ENCODE measurements at places on chromosomes 6 and 20.

- DNase-seq, result no peak
These were observed 58.3 kb upstream of the CARMIL1 start for GRCh38 chr6:25220857-25221256.

GRCh38 chr6:163645560-163645959 lies 231.0 kb downstream of the QKI start:
- DNase-seq, result no peak

DNA sequence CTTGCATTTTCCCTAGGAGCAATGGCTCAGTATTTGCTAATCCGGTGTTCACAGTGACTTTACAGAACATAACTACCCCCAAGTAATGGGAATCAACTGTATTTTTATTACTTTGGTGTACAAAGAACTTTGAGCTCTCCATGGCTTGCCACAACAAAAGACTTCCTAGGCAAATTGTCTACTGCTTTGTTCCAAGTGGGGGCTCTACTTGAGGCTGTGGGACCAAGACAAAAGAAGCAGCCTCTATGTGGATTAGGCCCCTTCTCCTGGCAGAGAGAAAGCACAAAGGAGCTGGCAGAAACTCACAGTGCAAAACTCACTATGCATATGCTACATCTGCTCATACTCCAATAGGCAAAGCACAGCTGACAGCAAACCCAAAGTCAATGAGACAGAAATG lies 853 bp downstream of the WFDC8 start:
- no peak for DNase-seq

- DNase-seq, result peak; percentile 64
These were observed 69.8 kb downstream of the MYB start for GRCh38 chr6:135250751-135251497.

DNA sequence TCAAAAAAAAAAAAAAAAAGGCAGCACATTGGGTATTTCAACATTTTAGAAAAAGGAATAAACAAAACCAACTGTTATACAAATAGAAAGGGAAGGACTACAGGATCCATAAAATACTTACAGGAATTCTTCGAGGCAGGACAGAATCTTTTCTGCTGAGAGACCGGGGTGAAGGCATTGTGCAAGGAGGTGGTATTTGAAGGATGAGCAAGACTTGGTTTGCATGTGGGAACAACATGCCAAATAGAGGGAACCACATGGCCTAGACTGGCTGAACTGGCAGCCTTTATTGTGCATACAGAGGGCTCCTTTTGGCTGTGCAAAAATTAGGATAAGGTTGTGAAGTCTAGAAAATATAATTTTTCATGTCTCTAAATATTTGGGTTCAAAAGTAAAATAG lies 62.9 kb downstream of the SCAND1 start:
- no peak for DNase-seq

GRCh38 chr6:51934098-51934497 lies 153.3 kb downstream of the PKHD1 start:
- peak; percentile 28 for DNase-seq

- DNase-seq, result no peak
These were observed 189.6 kb upstream of the MAN1A1 start for GRCh38 chr6:119539066-119539746.

- DNase-seq, result no peak
These were observed 37.8 kb downstream of the ZC2HC1B start for GRCh38 chr6:143901885-143902750.

DNA sequence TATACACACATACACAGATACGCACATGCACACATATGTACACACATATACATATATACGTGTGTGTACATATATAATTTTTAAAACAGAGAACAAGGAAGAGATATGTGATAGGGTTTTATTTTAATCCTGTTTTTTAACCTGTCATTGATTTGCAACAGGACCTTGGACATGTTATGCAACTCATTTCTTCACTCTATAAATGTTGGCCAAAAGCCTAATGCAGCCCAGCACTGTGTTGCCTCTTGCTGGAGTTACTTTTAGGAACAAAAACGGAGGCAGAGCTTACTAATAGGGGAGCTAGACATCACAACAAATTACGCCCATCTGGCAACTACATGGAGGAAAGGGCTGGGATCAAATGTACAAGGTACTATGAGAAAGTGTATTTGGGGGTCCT lies 179.9 kb upstream of the TAB2 start:
- DNase-seq, result no peak

- DNase-seq, result peak; percentile 80
These were observed 31.6 kb downstream of the CD83 start for GRCh38 chr6:14149053-14149738.

DNA sequence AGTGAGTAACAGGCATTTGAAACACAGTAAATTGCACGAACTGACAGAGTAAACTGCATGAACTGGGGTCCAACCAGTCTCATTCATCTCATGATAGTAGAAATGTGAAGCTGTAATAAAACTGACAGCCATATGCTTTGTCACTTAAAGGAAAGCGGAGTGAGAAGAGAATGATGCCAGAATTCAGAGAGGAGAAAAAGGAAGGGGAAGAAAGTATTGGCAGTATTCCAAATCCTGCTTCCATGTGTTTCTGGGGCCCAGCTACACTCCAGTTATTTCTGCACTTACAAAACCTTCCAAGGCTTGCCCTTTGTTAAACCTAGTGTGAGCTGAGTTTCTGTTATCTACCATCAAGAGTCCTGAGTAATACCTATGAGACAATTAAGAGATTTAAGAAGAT lies 17.2 kb downstream of the SNX14 start:
- no peak for DNase-seq

DNA sequence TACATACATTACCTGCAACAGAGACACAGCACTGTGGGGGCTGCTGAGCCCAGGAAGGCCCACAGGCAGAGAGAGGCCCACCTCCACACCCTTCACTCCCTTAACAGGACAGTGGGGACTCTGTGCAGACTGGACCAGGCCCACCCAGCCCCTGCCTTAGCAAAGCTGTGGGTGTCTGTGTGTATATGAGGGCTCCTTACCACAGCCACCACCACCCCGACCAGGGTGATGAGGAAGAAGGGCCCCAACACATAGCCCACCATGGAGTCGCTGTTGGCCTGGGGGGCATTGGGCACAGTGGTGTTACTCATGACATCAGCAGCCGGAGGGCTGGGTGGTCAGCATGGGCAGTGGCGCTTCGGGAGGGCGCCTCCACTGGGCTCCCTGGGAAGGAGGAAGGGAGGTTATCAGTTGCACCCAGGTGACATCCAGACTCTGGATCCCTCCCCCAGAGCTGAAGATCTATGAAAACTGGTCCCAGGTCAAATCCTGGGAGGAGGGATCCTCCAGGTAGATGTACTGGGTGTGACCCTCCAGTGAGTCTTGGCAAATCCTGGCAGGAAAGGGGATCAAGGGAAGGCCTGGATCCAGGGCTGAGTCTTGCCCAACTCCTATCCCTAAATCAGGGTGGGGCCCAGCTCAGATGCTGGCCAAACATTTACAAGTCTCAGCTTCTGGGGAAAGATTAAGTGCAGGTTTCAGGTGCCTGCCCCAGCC lies 1.2 kb downstream of the SMIM29 start:
- no peak for DNase-seq

- DNase-seq, result no peak
These were observed 186.7 kb downstream of the GJA10 start for GRCh38 chr6:90080876-90081481.

GRCh38 chr20:3485913-3486312 lies 15.1 kb downstream of the ATRN start:
- DNase-seq, result no peak

DNA sequence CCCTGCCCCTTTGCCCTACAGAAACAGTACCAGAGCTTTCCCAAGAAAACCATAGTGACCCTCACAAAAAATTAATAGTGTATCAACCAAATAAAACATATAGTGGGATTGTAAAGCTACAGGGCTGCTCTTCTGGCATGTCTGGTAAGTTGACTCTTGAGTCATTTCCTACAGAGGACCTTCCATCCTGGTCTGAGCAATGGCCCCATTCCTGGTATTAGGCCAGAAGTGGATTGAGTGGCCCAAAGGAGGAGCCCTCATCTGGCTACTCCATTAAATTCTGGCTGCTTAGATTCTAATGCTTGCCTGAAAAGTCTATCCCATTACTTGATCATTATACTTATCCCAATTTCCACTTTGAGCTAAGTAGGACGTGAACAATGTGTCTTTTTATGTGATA lies 150.9 kb upstream of the HMGN3 start:
- DNase-seq, result peak; percentile 41

GRCh38 chr6:105805501-105806023 lies 280.6 kb upstream of the PRDM1 start:
- peak; percentile 44 for DNase-seq

DNA sequence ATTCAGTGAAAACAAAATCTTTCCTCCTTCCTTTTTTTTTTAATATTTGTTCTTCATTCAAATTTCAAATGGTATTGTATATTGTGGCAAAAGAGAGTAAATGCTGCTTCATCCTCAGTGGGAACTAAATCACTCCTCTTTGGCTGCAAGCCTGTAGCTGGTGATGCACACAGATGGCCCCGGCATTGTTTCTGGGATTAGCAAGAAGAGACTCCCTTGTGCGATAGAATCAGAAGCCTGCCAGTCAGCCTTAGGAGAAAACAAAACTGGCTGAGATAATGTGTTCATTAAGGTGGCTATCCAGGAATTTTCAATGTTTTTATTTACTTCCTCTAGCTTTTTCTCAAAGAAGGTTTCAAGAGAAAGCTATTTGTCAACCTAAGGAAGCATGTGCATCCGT lies 20.7 kb upstream of the ELOVL2 start:
- DNase-seq, result no peak

DNA sequence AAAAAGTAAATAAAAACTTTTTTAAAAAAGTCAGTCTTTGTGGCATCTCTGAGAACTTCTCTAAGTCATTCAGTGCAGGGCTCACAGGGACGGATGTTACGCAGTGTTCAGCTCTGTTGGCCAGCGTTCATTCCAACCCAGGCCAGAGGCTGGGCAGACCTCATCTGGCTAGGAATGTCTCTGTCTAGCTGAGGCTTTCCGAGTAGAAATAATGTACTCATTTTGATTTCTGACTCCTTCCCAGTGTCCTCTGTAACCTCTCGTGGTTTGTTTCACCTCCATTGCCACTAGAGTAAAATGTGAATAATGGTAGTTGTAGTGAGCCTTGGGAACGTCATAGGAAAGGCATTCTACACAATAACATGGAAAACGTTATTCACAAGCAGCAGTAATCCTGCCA lies 135.1 kb downstream of the TMEM242 start:
- no peak for DNase-seq

DNA sequence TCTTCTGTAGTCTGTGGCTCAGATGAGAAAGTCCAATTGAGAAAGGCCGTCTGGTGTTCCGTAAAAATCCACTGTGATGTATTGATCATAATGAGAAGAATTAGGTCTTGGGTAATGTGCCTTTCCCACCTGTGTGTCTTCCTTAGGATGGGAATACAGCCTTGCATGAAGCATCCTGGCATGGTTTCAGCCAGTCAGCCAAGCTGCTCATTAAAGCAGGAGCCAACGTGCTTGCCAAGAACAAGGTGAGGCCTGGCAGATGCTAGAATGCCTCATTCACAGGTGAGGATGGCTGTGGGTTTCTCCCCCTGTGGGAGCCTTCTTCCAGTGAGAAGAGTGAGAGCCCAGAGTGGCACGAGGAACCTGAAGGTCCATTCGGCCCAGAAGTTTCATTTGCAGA lies 32.7 kb downstream of the LYRM2 start:
- no peak for DNase-seq

DNA sequence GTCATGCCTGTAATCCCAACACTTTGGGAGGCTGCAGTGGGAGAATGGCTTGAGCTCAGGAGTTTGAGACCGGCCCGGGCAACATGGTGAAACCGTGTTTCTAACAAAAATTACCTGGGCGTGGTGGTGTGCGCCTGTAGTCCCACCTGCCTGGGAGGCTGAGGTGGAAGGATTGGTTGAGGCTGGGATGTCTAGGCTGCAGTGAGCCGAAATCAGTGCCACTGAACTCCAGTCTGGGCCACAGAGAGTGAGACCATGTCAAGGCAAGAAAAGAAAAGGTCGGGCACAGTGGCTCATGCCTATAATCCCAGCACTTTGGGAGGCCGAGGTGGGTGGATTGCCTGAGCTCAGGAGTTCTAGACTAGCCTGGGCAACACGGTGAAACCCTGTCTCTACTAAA lies 8.2 kb upstream of the BCAS4 start:
- DNase-seq, result no peak

- peak; percentile 45 for DNase-seq
These were observed 37.4 kb upstream of the TBXT start for GRCh38 chr6:166204852-166205650.

All from DMS53 (cell line).